ENCODE measurements at places on chromosomes 5 and 9. TPM values are rescaled to one million over a fixed set of nuclear protein-coding genes. Genes with fewer than 3 reads are reported as not detected.

PGM5 gene
- not detected for total RNA-seq

FAM221B gene
- not detected for total RNA-seq

CYFIP2 gene
- total RNA-seq, result 452 TPM

IL3 gene
- total RNA-seq, result 0.20 TPM

INSL6 gene
- total RNA-seq, result not detected

RUSC2 gene
- total RNA-seq, result 4.0 TPM

LEAP2 gene
- 3.2 TPM for total RNA-seq

ABCA2 gene
- 70.3 TPM for total RNA-seq

FBXL7 gene
- not detected for total RNA-seq

PLAC8L1 gene
- 0.47 TPM for total RNA-seq

Data from activated CD4-positive, alpha-beta T cell treated with anti-CD3 and anti-CD28 coated beads, Interleukin-2, amount 10 ng/mL, durations not matched to agents 7 days and 5 days (primary cell).